Common myeloid progenitor, CD34-positive (primary cell): ENCODE measurements at places on chromosomes 7 and 10.

DNA sequence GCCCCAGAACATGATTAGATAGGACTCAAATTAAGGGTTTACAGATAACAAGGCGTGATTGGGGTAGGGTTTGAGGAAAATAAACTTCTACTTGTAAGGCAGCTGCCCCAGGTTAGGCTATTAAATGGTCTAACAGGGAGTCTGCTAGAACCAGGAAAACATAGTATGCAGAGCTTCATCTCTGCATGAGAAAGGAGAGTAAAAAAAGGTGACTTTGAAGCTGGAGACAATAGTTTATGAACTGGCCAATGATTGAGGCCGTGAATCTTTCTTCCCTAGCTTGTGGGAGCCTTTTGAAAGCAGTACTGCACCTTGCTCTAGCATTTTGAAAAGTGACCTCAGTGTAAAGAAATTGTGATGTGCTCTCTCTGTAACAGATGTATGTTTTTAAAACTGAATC is 48.5 kb upstream of the STARD3NL start:
- DNase-seq = no peak

DNA sequence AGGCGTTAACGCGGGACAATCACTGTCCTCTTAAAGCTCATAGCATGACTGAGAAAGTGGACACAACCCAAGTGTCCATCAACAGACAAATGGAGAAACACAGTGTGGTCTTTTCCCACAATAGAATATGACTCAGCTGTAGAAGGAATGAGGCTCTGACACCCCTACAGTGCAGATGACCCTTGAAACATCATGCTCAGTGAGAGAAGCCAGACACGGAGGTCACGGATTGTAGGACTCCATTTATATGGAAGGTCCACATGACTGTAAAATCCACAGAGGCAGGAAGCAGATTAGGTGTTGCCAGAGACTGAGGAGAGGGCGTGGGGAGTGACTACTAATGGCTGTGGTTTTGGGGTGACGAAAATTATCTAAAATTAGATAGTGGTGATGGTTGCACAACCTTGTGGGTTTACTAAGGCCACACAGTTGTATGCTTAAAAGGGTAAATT is 6.1 kb upstream of the NCAPG2 start:
- DNase-seq = peak; percentile 91

DNA sequence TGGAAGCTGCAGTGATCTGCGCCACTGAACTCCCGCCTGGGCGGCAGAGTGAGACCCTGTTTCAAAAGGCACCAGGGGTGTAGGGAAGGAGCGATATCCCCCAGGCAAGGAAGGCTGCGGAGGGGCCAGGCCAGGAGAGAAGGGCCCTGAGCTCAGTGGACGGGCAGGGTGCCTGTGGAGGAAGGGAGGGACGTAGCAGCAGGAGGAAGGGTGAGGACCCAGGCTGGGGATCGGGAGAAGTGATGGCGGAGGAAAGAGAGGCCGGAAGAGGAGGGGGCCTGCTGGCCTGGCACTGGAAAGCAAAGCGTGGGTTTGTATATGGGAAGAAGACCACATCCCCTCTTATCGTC is 45.6 kb downstream of the ALOX5 start:
- no peak for DNase-seq

DNA sequence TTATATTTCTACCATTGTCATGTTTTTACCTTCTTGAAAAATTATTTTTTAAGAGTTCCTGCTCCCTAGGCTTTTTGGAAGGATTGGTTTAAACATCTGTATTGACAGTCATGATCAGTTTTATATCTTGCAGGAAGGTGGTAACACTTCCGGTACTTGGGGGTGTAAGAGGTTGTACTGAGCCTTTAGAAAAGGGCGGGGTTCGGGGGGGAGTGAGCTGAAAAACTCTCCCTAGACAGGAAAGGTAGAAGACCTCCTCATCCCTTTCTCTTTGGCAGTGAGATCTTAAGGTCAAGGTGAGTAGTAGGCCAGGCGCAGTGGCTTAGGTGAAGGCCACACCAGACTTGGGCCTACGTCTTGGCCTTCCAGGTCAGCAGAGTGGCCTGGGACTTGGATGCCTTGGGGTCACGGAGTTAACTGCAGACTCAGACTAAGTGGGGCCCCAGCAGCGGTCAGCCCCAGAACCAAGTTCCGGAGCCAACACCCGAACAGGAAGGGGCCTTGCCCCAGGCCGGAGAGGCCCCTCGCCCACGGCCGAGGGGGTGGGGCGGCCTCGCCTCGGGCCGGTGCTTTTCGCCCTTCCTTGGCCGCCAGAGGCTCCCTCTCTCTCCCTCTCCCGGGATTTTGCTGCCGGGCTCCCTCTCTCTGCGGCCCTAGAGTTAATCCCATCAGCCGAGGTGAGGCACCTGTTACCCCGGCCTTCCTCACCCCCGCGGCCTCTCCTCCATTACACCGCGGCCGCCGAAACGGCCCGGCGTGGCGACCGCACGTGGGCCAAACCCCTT is at the start of gene PPP1R9A:
Gene PPP1R9A (plus strand): TSS at position 569 of the 785 bp plus-strand sequence. CDS start 2,520 bp downstream, outside the sequence.
- peak; percentile 53 for DNase-seq

DNA sequence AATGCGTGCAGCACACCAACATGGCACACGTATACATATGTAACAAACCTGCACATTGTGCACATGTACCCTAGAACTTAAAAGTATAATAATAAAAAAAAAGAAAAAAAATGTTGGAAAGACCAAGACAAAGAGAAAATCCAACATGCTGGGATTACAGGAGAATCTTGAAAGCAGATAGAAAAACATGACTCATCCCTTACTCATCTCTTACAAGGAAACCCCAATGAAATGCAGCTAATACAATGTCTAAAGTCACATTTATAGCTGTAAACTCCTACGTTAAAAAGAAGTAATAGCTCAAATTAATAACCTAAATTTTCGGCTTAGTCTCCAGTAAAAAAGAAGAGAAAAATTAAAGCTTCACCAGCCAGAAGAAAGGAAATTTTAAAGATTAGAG is 47.5 kb upstream of the DGKB start:
- DNase-seq = no peak

GRCh38 chr10:132898391-132899053 is 43.8 kb downstream of the CFAP46 start:
- no peak for DNase-seq

- DNase-seq = no peak
Measured at GRCh38 chr10:127415901-127416581, 133.1 kb upstream of the NPS start.

DNA sequence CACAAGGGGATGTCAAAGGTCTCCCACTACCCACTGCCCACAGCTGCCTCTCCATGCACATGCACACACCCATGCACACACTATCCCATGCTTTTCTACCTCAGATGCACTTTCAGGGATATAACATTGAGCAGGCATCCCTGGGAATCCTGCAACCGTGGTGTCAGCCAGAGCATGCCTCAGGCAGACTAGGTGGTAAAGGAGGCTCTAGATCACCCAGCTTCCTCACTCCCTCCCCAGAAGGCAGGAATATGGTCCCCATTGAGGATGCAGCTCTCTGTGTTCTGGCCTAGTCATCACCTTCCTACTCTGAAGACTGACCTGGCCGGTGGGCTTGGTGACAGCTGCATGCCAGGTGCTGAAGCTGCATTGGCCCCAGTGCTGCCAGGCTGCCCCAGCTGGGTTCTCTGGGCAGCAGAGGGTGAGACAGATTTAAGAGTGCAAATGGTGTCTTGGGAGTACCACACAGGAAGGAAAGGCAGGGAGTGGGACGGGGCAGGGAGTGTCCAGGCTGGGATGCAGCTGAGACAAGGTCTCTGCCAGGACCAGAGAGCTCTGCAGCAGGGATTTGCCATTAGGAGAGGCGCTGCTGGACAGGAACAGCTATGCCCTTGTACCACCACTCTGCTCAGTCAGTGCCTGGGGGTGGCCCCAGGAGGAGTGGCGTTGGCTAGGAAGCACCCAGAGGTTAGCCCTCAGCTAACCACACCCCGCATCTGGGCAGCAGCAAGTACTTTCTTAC is 53.4 kb upstream of the GDF10 start:
- DNase-seq = no peak

DNA sequence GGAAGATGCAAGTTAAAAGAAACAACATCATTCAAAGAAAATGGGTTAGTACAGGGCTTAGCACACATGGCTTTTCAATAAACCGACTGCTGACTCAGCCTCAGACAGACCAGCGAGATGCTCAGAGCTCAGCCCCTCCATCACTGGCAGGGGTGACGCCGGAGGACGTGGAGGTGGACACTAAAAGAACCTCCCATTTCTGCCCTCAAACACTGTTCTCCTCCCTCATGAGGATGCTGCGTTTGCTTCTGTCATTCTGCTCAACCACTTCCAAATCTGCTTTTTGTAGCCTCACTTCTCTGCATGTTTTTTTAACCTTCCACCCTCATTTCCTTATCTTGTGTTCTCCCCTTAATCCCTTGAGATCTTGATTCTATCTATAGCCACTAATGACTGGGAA is 15.3 kb downstream of the DENND11 start:
- no peak for DNase-seq

GRCh38 chr10:48801001-48801421 is 116.3 kb downstream of the WDFY4 start:
- DNase-seq = peak; percentile 15

GRCh38 chr7:35555934-35556333 is 139.0 kb downstream of the HERPUD2 start:
- no peak for DNase-seq

- DNase-seq = no peak
Measured at GRCh38 chr10:130481936-130482335, 345.7 kb downstream of the GLRX3 start.

DNA sequence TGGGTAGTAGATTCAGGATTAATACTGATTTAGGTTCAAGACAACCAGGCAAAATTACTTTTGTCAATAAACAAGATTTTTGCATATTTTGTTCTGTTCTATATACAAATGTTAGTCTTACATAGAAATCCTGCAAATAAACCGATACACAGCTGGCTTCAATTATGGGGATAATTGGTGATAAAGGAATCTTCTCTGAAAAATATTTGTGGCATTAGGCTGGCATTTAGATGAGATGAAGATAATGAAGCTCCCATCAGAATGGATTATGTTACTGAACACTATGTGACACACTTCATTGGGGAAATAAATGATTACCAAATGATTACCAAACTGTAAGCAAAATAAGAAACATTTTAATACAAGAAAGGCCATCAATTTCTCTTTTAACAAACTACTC is 65.8 kb downstream of the NT5C2 start:
- DNase-seq = no peak

GRCh38 chr7:25565949-25566348 is 337.7 kb upstream of the NPVF start:
- peak; percentile 82 for DNase-seq

DNA sequence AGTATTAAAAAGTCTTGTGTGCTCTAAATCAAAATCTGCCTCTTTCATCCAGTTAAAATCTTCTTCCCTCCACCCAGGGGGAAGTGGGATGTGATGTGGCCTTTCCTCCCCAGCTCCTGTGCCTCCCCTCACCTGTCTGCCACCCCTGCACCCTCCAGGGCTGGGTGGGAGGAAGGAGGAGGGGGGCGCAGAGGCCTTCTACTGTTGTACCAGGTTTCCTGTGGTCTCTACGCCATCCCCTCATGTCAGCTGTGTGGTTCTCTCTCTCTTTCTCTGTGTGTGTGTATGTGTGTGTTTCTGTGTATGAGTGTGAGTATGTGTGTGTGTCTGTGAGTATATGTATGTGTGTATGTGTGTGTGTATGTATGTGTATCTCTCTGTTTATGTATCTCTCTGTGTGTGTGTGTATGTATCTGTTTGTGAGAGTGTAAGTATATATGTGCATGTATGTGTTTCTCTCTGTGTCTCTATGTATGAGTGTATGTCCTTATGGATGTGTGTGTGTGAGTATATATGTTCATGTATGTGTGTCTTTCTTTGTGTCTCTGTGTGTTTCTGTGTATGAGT is 45.5 kb upstream of the C10orf71 start:
- DNase-seq = peak; percentile 87

DNA sequence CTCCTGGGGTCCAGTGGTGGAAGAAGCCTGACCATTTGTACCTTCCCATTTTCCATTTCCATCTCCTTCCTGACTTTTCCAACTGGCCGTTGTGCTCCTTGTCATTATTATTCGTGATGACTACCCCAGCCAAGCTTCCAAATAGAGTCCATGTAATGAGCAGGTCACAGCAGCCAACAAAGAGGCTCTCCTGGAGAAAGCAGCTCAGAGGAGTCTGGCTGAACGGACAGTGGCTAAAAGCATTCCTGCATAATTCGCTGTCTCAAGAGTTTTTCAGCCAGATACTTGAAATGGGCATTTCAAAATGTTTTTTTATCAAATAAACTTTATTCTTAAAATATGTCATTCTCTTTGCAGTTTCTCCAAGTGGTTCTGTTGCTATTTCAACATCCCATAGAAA is 458.6 kb downstream of the INHBA start:
- DNase-seq = no peak

- no peak for DNase-seq
Measured at GRCh38 chr7:135712796-135713195, 15.2 kb downstream of the SLC13A4 start.

DNA sequence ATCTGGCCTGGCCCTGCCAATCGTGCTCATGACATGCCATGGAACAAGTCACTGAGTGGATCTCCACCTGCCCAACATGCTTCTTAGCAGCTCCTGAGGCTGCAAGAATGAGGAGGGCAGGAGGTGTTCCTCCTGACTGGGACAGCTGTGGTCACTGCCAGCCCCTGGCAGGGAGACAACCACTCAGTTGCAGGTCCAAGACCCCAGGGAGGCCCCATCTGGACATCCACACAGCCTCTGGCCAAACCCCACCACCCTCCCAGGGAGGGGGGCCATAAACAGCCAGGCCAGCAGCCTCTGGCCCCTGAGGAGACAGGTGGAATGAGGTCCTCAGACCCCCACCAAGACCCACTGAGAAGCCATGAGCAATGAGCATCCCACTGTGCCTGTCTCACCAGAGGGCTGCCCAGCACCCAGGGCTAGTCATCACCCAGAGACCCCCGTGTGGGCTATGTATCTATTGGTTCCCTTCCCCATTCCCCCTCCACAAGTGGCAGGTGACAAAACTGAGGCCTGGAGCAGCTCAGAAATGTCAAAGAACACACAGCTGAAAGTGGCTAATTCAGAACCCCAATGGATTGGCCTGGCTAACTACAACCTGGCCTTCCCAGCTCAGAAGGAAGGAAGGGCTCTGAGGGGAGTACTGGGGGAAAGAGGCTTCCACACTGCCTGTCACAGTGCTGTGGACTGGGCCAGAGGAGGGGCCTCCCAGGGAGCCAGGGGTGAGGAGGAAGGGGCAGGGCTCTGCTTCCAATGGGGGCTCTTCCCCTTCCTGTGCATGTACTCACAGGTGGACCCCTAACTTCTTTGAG is 3.0 kb downstream of the GPRIN2 start:
- no peak for DNase-seq

DNA sequence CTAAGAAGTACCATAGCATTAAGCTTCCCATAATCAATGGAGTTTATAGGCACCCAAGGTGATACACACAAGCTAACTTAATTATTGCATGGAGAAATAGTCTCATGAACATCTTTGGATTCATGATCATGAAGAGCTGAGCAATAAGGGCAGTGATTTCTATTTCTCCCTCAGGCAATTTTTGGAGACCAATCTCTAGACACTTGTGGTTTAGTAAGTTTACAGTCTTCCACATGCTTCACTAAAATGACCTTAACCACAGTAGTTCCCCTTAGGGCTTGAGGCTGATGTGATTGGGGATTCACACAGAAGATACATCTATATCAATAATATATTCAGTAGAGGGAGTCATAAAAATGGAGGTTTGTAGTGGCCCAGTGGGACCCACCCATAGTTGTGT is 241.2 kb downstream of the CCDC7 start:
- no peak for DNase-seq

- no peak for DNase-seq
Measured at GRCh38 chr10:100103581-100103980, 21.9 kb upstream of the CPN1 start.

- DNase-seq = no peak
Measured at GRCh38 chr7:100102950-100103840, 1.8 kb downstream of the AP4M1 start.

GRCh38 chr10:64079341-64079740 is 558.1 kb downstream of the REEP3 start:
- no peak for DNase-seq
